Activated T-helper 1 cell treated with Interleukin-2 at 50 U/mL for 16 hours (primary cell): ENCODE measurements at places on chromosomes 11 and 22.

GRCh38 chr22:48821346-48821690 lies 1006.4 kb downstream of the BRD1 start:
- no peak for DNase-seq

- DNase-seq = no peak
These were observed 65.5 kb downstream of the C11orf91 start for GRCh38 chr11:33635161-33635560.

DNA sequence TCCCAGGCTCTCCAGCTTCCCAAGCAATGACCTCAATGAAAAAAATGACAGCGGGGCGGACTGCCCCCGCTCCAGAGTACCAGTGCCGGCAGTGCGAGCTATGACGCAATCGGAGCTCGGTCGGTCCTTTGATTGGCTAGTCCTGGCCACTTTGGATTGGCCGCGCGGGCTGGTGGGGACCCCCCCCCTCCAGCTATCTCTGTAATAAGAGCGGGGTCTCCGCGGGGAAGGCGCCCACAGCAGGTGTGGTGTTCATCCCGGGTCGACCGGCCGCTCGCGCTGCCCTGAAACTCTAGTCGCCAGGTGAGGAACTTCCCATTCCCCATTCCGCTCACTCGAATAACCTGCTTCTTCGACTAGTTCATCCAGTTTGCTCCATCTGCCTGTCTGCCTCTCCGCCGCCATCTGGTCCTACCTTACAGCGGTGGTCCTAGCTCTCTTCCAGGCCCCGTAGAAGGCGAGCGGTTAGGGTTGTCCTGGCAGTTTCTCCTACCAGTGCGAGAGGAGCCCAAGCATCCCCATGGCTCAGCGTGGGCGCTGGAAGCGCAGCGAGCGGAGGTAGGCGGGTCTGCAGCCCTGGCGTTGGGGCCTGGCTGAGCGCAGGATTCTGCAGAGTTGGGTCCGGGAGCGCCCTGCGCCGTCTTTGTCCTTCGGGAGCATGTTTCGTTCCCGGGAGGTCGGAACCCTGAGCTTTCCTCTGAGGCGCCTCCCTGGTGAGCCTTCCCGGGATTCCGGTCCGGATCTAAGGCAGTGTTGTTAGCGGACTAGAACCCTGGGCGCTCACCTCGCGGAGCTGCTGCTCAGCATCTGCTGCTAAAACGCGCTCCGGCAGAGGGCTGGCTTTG lies at the start of gene CALCB:
Gene CALCB, plus strand, starts transcription at position 233 of the 845 bp plus-strand sequence. CDS start 1,126 bp downstream, outside the sequence.
- no peak for DNase-seq

- DNase-seq = peak; percentile 34
These were observed 37.3 kb upstream of the RBFOX2 start for GRCh38 chr22:36065775-36066544.

GRCh38 chr11:61636676-61637075 lies 43.5 kb upstream of the DAGLA start:
- no peak for DNase-seq
